Testis (tissue), 5 donors: ENCODE measurements at places on chromosomes 7 and 10. TPM values are rescaled to one million over a fixed set of nuclear protein-coding genes. Genes with fewer than 3 reads are reported as not detected.

GRCh38 chr10:107277591-107277990 lies 113.1 kb upstream of the SORCS1 start:
- no peak for DNase-seq

- no peak for DNase-seq
Observed at GRCh38 chr7:87878208-87878735, 2.0 kb downstream of the DBF4 start.

GRCh38 chr10:23197416-23197861 lies 5.3 kb downstream of the PTF1A start:
- DNase-seq, result no peak

DNA sequence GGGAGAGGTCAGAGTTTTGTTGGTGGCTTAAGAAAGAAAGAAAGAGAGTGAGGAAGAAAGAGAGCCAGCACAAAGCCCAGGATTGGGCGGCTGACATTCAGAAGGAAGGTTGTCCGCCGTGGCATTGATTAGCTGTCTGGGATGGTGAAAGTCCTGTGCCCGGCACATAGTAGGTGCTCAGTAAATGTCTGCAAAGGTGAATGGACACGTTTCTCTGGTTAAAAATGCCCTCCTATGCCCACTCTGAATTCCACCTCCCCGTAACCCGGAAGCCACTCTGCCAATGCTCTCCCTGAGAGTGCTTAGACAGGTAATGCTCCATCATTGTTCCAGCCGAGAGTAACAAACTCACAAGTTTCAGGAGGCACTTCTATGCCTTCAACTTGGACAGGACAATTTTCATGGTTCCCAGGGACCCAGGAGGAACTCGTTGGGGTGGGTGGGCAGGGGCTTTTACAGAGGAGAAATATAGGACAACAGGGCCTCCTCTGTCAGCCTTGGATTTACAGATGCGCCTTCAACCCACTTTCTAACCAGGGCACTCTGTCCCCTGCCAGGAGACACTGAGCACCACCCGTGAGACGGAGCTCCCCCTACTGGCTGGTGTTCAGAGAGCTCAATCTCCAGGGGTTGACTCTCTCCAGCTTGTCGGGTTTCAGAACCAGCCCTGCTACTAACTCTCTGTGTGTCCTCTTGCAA lies 411.5 kb upstream of the ZMIZ1 start:
- DNase-seq, result peak; percentile 88

DNA sequence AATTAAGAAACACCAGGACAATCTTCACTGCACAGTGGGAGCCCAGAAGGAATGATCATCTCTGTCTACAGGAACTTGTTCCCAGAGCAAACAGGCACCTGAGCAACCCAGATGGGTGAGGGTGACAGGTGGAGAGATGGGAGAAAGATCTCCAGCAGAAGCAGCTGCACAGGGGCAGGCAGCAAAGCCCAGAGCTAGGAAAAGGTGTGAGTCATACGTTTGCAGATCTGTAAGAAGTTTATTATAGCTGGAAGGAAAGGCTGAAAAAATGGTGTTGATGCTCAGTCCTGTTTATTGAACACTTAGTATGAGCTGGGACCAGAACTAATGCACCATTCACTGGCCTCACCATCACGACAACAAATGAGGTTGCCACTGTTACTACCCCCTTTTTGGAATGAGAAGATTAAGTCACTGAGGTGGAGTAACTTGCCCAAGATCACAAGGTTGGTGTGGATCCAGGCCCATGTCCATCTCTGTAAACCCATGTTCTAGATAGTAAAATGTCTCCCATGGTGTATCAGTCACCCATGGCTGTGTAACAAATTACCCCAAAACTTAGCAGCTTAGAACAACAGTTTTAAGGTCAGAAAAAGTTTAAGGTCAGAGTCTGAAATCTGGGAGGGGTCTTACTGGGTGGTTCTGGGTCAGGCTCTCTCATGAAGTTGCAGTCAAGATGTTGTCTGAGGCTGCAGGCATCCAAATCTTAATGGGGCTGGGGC lies 506.9 kb downstream of the RPS24 start:
- DNase-seq, result no peak

GRCh38 chr10:89074120-89074519 lies 83.5 kb downstream of the FAS start:
- peak; percentile 70 for DNase-seq

- DNase-seq, result no peak
Observed at GRCh38 chr7:41133690-41134299, 569.1 kb downstream of the INHBA start.

DNA sequence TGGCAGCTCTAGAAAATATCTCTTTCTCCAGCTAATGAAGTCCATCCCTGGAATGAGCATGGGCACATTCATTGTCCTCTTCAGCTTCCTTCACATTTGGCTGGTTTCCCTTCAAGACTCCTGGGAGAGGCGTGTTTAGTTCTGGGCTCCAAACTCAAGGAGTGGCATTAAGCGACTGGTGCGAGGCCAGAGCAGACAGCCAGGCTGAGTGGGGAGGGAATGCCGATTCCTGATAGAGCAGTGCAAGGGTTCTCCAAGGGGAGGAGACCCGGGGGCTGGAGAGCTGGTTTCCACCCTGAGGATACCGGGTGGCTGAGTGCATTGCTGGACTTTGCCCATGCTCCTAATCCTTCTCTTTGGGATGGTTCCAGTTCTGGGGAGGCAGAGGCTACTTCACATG lies 372.1 kb downstream of the RPS24 start:
- DNase-seq, result no peak

- no peak for DNase-seq
Observed at GRCh38 chr10:129919358-129919757, 44.7 kb downstream of the EBF3 start.

DNA sequence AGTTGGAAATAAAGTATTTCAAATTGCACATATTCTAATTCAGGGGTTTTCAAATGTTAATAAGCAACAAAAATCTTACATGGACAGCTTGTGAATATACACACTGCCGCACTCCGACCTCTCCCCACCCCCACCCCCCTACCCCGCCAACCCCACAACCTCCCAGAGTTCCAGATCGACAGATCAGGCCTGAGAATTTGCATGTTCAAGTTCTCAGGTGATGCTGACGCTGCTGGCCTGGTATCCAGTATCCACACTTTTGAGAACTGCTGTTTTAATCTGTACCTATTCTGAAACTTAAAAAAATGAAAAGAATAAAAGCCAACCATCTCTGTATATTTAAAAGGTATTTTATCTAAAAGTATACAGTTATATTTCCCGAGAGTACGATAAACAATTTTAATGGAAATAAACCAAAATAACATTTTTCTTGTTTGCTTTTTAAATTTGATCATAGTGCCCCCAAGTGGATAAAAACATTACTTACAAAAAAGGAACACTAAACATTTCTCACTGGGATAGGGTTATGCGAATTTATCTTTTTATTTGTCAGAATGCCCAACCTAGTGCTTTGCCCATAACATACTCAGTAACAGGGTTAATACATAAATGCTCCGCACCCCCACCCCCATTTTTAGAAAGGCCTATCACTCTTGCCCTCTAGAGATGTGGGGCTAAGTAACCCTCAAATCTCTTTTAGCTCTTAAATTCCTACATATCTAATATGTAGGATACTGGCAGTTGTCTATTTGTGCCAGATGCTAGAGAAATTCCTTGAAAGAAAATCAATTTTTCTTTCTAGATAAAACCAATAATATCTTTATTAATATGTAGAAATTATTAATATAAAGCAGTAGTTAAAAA lies 166.3 kb downstream of the RNF133 start:
- no peak for DNase-seq

DNA sequence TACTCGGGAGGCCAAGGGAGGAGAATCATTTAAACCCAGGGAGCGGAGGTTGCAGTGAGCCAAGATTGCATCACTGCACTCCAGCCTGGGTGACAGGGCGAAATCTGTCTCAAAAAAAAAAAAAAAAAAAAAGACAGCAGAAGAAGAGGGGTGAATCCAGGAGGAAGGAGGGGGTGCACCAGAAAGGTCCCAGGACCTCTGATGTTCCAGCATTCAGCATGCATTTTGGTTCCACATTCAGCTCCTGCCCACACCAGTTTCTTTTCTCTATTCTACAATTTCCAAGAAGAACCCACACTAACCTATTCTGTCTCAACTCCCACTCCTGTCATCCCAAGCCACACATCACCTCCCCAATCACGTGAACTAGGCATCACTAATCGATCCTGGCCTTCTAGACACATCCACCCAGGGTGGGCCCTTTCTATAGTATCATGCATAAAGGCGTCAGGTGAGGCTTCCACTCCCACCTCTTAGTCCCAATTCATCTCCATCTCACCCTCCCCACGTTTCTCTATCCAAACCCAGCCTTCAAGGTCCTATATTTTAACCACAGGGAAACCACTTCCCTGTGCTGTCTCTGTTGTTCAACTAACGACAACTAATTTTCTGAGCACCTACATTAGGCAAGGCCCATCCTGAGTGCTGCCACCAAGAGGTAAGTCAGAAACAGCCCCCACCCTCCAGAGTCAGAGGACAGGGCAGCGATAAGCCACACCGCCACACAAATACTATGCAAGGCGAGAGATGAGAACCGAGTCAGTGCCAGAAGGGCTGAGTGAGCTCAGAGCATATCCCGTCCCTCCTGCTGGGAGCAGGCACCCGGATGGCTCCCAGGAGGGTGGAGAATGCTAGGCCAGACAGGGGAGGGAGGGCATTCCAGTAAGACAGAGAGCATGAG lies 2.2 kb downstream of the ANXA11 start:
- peak; percentile 74 for DNase-seq

GRCh38 chr7:157916946-157917640 lies 580.3 kb downstream of the DNAJB6 start:
- peak; percentile 25 for DNase-seq

DNA sequence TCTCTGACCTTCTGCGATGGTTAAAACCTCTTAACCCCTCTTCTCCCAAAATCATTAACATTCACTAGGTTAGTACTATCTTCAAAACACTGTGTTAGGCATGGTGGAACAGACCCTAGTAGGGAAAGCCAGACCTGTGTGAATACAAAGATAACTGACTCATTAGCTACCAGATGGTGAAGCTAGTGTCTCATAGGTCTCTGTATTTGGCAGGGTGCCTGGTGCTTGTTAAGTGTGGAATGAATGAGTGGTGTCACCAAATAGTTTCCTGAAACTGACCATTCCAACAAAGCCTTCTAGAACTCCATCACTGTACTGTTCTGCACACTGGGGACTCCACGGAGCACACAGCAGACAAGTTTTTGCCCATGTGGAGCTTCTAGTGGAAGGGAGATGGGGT lies 27.7 kb upstream of the TM9SF3 start:
- no peak for DNase-seq

GRCh38 chr7:22979861-22980260 lies 34.1 kb downstream of the HYCC1 start:
- DNase-seq, result no peak

GRCh38 chr10:65500716-65501115 lies 1425.1 kb upstream of the LRRTM3 start:
- no peak for DNase-seq

DNA sequence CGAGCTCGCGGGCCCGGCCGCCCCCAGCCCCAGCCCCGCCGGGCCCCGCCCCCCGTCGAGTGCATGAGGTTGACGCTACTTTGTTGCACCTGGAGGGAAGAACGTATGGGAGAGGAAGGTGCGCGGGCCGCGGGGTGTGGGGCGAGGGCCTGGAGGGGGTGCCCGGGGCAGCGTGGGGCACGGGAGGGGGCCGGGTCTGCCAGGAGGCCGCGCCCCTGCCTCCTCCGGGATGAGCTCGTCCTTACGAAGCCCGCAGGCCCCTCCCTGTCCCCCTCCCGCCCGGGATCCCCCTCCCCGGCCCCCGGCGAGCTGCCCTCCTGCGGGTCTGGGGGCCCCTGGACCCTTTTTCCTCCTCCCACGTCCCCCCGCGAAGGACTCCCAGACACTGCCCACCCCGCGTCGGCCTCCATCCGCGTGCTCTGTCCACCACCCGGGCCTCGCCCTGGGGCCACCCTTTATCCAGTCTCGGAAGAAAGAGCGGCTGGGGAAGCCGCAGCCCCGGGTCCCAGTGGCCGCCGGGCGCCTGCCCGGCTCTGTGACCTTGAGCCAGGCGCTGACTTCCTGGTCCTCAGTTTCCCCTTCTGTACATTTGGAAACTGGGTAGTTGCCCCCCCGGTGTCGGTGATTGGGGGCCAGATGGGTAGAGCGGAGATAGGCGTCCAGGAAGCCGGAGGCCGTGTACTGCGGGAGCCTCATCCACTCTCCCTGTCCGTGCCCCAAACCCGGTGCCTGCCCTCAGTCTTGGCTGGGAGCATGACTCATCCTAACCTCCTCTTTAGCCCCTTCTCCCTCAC lies 521 bp downstream of the LIMK1 start:
- DNase-seq, result no peak

DNA sequence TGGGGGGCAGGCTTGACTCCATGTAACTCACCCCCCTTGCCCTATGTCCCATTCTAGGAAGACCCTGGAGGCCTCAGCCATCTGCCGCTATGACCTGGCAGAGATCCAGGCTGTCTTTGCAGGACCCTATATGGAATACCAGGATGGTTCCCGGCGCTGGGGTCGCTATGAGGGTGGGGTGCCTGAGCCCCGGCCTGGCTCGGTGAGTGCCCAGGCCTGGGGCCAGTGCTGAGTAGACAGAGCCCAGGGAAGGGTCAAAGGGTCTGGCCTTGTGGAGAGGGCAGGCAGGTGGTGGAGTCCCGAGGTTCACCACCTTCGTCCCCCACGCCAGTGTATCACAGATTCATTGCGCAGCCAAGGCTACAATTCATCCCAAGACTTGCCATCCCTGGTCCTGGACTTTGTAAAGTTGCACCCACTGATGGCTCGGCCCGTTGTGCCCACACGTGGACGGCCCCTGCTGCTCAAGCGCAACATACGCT lies 7.5 kb downstream of the MRPL43 start:
- no peak for DNase-seq

- no peak for DNase-seq
Observed at GRCh38 chr7:43727494-43727893, 1.8 kb downstream of the COA1 start.

- DNase-seq, result peak; percentile 83
Observed at GRCh38 chr7:8418629-8419245, 14.7 kb upstream of the NXPH1 start.

- DNase-seq, result peak; percentile 91
Observed at GRCh38 chr7:76069238-76069638, 21.3 kb downstream of the MDH2 start.

DNA sequence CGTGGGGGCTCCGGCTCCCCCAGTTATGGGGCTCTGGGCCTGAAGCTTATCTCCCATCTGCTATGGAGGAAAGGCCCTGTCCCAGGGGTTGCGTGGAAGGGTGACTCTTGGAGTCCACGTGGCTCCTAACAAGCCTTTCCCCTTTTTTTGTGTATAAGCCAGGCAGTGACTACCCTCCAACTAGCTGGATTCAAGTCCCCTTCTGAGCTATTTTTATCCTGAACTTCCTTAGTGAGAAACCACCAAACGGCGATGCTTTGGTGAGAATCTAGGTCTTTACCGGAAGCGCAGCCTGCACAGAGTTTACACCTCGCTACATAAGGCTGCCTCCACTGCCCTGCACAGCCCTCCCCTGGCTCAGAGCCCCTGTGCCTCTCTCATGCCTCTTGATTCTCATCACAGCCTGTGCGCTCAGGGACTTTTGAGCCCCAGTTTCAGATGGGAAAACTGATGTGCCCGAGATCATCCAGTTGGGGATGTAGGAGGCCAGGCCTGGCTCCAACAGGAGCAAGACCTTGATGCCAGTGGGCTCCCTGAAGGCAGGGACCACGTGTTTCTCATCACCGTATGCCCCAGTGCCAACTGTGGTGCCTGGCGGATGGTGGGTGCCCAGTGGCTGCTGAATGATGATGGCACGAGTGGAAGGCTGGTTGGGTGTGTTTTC lies 102.3 kb upstream of the PPIF start:
- no peak for DNase-seq

FAM200A gene
- 9.2 TPM for total RNA-seq

OR2A5 gene
- total RNA-seq, result 0.31 TPM

KCNH2 gene
- 247 TPM for total RNA-seq

RHOBTB1 gene
- total RNA-seq, result 44.7 TPM

CYTH3 gene
- total RNA-seq, result 65.5 TPM

NUTM2E gene
- total RNA-seq, result 0.16 TPM

ASB10 gene
- not detected for total RNA-seq

AFAP1L2 gene
- total RNA-seq, result 6.9 TPM

ADO gene
- 87.8 TPM for total RNA-seq

CPEB3 gene
- 19.4 TPM for total RNA-seq
